Fibroblast of lung (primary cell): ENCODE measurements at places on chromosomes 11 and 22. TPM values are rescaled to one million over a fixed set of nuclear protein-coding genes. Genes with fewer than 3 reads are reported as not detected.

DNA sequence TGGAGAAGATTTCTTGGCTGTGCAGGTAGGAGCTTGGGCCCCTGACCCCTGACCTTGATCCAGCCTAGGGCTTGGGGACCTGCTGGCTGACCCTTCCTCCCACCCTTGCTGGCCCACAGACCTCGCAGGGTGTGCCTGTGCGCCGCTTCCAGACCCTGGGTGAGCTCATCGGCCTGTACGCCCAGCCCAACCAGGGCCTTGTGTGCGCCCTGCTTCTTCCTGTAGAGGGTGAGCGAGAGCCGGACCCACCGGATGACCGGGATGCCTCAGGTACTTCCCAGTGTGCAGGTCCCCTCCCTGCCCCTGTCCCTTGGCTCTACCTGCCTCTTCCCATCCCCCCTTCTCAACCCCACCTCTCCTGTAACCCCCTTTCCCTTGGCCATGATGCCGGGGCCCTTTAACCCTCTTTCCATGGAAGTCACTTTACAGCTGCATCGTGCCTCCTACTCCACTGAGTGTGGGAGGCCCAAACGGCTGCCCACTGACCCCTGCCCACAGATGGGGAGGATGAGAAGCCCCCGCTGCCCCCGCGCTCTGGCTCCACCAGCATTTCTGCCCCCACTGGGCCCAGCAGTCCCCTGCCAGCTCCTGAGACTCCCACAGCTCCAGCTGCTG is 3.8 kb downstream of the INPPL1 start:
- peaks cover 5% of the 10 kb centered on the region for H3K4me1 ChIP-seq
- H3K27me3 ChIP-seq = no peaks in the 10 kb centered on the region
- H3K36me3 ChIP-seq = peaks cover 49% of the 10 kb centered on the region

The MFRP gene
- not detected in 2 replicates for total RNA-seq

- no peak for DNase-seq
- no peak overlapping the region for H3K27ac ChIP-seq
- no peaks in the 10 kb centered on the region for H3K36me3 ChIP-seq
- no peak overlapping the region for H3K4me3 ChIP-seq
- peaks cover 2% of the 10 kb centered on the region for H3K27me3 ChIP-seq
These were observed 140.8 kb downstream of the PKNOX2 start for GRCh38 chr11:125305345-125305744.

DNA sequence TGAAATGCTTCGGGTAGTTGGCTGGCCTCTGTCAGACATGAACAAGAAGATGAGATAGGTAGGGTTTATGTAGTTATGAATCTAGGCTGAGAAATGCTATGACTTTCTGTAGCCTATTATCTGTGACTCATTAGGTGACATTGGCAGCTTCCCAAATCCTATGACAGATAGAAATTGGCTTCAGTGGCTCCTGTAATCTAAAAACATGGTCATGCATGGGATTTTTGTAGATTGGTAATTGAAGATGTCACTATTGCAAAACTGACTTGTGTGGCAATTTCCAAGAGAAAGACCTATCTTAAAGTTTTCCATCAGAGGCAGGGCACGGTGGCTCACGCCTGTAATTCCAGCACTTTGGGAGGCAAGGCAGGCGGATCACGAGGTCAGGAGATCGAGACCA is 29.4 kb upstream of the GRIK4 start:
- H3K36me3 ChIP-seq = peaks cover 8% of the 10 kb centered on the region
- H3K4me3 ChIP-seq = no peak overlapping the region
- no peaks in the 10 kb centered on the region for H3K4me1 ChIP-seq
- no peak overlapping the region for H3K27ac ChIP-seq

DNA sequence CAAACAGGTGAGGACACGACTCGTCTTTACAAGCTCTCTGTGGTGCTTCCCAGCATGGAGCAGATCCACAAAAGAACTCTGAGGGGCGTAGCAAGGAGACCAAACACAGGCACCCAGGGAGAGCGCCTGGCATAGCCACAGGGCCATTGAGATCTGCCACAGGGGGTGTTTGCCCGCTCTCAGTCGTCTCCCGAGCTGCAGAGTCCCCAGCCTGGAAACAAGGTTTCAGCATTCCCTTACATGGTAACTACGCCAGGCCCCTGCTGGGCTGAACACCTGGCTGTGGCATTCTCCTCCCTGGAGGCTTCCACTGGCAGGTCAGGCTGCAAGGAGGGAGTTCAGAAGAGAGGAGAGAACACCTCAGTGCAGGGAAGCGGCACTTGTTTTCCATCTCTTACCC is 962.1 kb downstream of the NTM start:
- H3K36me3 ChIP-seq = no peaks in the 10 kb centered on the region
- no peak overlapping the region for H3K4me3 ChIP-seq
- H3K27ac ChIP-seq = no peak overlapping the region
- no peaks in the 10 kb centered on the region for H3K4me1 ChIP-seq

GRCh38 chr11:47783087-47783610 is 16.0 kb upstream of the FNBP4 start:
- no peak overlapping the region for H3K4me3 ChIP-seq
- DNase-seq = peak; percentile 6
- no peak overlapping the region for H3K27ac ChIP-seq
- no peaks in the 10 kb centered on the region for H3K27me3 ChIP-seq

The C11orf86 gene
- not detected in 2 replicates for total RNA-seq

The NAALADL1 gene
- total RNA-seq = 26.2 and 35.5 TPM in 2 replicates

DNA sequence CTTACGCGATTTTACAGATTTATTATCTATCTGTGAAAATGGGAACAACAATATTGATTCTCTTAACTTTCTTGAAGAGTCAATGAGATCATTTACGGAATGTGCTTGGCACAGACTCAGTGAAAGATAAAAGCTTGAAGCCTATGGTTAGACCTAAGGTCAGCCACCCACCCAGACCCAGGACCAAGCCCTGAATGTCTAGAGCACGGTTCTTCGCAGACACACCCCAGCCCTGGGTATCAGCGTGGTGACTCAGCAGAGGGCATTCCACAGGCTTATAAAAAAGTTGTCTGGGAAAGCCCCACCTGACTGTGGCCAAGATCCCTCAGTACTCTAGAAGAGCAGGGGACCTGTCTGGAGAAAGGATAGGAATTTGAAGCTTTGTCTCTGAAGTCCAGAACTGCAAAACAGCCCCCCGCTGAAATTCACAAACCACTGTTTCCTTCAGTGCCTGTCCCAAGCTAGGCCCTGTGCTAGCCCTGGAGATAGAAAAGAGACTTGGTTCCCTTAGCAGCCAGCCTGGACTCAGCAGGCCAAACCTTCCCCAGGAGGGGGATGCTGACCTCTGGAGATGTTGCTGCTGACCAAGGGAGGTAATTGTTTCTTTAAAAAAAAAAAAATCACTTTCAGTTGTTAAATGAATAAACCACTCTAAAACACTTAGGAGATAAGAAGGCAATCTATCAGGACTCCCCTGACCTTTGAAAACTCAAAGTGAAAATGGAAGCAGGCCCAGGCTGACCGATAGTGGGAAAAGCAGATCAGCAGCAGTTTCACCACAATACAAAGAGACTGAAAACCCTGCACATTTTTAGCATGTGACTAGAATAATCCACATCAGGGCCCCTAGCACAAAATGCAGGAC is 114.0 kb downstream of the ABTB2 start:
- H3K27me3 ChIP-seq = no peaks in the 10 kb centered on the region
- H3K36me3 ChIP-seq = no peaks in the 10 kb centered on the region
- peak; percentile 88 for DNase-seq

DNA sequence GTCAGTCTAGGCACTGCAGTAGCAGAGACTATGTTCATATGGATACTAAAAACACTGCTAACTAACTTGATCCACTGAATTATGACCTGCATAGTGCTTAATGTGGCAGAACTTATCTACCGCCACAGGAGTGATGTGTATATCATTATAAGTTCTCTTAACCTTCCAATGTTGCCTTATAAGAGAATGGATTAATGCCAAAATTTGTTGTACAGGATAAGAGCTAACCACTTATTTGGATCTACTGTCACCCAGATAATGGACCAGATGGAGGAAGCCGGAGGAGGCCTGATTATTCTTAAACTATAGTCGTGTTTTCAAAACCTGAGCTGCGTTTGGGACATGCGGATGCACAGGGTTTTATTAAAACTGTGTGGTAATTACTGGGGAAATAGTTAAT is 1.9 kb upstream of the OR51B4 start:
- no peak overlapping the region for H3K27ac ChIP-seq
- no peak overlapping the region for H3K4me3 ChIP-seq
- H3K27me3 ChIP-seq = no peaks in the 10 kb centered on the region

GRCh38 chr11:94602430-94603372 is 35.5 kb downstream of the PIWIL4 start:
- no peaks in the 10 kb centered on the region for H3K36me3 ChIP-seq
- H3K27me3 ChIP-seq = no peaks in the 10 kb centered on the region
- peak; percentile 77 for DNase-seq
- no peaks in the 10 kb centered on the region for H3K4me1 ChIP-seq
- no peak overlapping the region for H3K4me3 ChIP-seq
- no peak overlapping the region for H3K27ac ChIP-seq

GRCh38 chr11:35103366-35104208 is 35.4 kb upstream of the CD44 start:
- H3K4me3 ChIP-seq = no peak overlapping the region
- peaks cover 19% of the 10 kb centered on the region for H3K4me1 ChIP-seq
- H3K27ac ChIP-seq = no peak overlapping the region
- no peaks in the 10 kb centered on the region for H3K36me3 ChIP-seq
- no peak for DNase-seq
- H3K27me3 ChIP-seq = no peaks in the 10 kb centered on the region

The ZBTB3 gene
- 13.4 and 14.4 TPM in 2 replicates for total RNA-seq

DNA sequence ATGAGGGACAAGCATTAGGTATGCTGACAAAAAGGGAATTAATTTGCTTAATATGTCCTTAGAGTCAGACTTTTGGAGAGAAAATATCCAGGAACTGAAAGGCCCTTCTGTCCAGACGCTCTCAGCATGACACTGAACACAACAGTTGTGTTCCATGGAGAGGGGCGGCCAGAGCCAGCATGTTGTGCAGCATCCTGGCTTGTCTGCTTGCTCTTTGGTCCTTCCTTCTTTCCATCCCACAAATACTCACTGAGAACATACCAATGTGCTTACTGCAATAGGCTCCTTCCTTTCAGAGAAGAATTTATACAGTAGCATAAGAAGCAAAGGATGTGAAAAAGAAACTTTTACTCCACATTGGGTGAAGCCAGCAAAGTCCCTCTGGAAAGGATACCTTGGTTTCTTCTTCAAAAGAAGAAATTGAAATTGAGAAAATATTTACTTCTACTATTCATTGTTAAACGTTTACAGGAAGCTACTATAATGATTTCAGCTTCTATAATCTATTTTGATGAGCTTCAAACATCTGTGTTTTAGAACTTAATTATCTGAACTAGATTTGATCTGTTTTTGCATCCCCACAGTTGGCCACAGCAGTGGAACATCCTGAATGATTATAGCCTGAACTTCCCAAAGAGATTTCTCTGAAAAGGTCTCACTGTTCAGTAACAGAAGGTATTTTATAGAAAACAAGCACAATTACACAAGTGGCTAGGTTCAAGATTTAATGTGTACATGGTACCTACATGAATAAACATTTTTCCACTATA is 304.1 kb upstream of the PITPNB start:
- H3K27ac ChIP-seq = no peak overlapping the region
- DNase-seq = peak; percentile 86
- peaks cover 3% of the 10 kb centered on the region for H3K4me1 ChIP-seq
- no peaks in the 10 kb centered on the region for H3K36me3 ChIP-seq

GRCh38 chr11:100730266-100730665 is 43.2 kb downstream of the ARHGAP42 start:
- H3K4me3 ChIP-seq = no peak overlapping the region
- DNase-seq = peak; percentile 39
- peaks cover 2% of the 10 kb centered on the region for H3K4me1 ChIP-seq
